Mesendoderm (in vitro differentiated cells): ENCODE measurements at places on chromosomes 1 and 21.

GRCh38 chr1:226485192-226485591 is 63.4 kb upstream of the STUM start:
- DNase-seq, result no peak

DNA sequence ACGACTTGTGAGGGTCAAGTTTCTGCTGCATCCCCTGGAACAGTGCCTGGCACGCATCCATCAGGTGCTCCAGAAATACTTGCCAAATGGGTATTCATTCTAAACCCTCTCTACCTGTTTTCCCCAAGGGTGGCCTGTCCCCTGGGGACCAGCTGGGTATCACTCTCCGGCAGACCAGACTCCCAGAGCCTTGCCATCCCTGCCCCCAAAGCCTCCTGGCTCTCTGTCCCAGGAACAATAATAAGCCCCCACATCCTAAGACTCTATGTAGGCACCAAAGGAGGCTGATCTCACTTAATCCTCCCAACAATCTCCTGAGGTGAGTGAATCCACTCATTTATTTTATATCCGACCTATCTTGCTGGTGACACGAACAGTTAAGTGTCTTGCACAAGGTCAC is 96.7 kb downstream of the MRPL37 start:
- no peak for DNase-seq

GRCh38 chr1:184801503-184801902 is 46.8 kb upstream of the EDEM3 start:
- DNase-seq, result no peak

- no peak for DNase-seq
These were observed 310.0 kb downstream of the SMYD3 start for GRCh38 chr1:246197076-246197475.

- no peak for DNase-seq
These were observed 8.9 kb upstream of the GPR37L1 start for GRCh38 chr1:202113690-202114300.

DNA sequence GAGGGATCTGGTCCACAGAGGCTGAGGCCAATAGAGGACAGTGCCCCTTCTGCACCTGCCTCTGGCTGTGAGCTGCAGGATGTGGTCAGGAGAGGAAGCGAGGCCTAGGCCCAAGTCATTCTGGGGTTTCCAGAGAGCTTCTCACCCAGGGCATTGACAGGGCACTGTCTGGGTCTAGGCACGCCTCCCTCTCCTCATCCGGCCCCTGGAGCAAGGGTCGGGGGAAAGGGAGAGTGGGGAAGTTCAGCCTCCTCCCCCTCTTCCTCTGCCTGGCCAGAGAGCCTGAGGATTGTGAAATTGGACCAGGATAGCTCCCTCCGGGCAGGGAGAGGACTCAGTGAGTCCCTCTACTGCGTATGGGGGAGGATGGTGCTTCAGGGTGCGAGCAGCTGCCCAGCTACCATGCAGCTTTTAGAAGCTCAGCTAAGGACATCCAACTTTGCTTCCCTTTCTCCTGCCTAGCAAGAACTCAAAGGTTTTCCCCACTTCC is 6.3 kb upstream of the INAVA start:
- peak; percentile 68 for DNase-seq

DNA sequence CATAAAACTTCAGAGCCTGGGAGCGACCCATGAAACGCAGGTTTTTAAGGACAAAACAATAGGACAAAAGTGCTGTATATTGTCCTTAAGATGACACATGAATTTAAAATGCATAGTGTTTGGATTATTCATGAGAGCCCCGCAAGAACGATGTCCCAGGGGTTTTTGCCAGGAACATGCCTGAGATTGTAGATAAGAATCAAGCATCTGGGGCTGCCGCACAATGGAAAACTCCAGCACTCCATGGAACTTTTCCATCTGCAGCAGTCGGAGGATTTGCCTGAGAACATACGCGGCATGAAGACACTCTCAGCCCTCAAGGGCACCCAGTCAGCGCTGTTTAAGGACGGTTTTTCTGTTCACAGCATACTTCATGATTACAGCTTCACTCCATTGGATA is 5.3 kb upstream of the ERG start:
- no peak for DNase-seq

- no peak for DNase-seq
These were observed 155.8 kb downstream of the DPYD start for GRCh38 chr1:97764991-97765390.

DNA sequence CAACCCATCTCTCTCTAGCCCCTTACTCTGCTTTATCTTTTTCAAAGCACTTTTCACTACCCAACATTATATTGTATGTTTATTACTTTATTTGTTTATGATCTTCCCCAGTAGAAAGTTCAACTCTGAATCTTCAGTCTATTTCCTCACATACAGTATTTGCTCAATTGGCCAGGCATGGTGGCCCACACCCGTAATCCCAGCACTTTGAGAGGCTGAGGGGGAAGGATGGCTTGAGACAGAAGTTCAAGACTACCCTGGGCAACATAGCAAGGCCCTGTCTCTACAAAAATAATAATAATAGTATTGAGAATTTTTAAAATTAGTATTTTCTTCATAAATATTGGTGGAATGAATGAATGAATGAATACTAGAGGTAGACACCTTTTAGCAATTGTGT is 1.2 kb downstream of the STPG1 start:
- DNase-seq, result no peak

GRCh38 chr1:40582116-40582515 is 50.7 kb downstream of the ZNF684 start:
- DNase-seq, result no peak

DNA sequence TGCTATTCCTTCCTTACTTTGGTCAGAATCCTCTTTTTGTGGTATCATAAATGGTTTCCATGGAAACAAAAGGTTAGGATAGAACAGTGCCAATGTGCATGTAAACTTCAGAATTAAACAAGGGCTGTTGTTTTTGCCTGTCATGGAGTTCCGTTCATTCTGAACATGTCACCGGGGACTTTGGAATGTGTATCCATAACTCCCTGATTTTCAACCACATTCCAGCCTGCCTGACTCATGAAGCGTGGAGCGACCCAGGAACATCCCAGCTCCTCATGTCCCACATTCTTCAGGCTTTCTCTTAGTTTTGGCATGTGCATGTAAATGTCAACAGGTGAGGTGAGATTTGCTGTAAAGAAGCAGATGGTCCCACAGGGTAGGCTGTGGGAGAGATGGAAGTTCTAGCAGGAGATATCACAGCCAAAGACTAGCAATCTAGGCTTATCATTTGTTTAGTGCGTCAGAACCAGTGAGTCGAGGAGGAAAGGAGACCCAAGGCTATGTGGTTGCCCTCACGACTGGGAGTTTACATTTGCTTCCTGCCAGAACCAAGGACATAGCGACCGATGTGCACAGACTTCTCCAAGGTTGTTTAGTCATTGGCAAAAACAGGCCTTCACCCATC is 23.0 kb upstream of the DNAJC11 start:
- DNase-seq, result peak; percentile 90

DNA sequence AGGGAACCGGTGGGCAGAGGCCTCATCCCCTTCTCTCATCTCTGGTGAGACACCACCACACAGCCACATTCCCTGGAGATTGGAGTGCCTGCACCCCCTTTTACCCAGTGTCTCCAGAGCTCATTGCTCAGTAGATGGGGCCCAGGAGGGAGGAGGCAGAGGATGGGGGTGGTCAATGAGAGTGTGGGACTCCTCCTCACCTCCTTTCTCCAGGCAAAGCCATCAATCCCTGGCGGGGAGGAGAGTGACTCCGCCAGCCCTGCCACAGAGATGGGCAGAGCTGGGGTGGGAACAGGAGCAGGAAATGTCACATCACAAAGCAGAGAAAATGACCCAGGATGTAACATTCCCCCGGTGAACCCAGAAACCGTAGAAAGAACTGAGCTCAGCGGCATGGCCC is 117.2 kb downstream of the MATN1 start:
- no peak for DNase-seq

- DNase-seq, result no peak
These were observed 143.2 kb downstream of the ATP6V1G3 start for GRCh38 chr1:198397208-198397808.

GRCh38 chr1:244314921-244315559 is 136.7 kb downstream of the ADSS2 start:
- no peak for DNase-seq

GRCh38 chr1:87202451-87202850 is 126.2 kb upstream of the LMO4 start:
- no peak for DNase-seq

GRCh38 chr1:154326546-154327465 is 1.5 kb downstream of the ATP8B2 start:
- no peak for DNase-seq

DNA sequence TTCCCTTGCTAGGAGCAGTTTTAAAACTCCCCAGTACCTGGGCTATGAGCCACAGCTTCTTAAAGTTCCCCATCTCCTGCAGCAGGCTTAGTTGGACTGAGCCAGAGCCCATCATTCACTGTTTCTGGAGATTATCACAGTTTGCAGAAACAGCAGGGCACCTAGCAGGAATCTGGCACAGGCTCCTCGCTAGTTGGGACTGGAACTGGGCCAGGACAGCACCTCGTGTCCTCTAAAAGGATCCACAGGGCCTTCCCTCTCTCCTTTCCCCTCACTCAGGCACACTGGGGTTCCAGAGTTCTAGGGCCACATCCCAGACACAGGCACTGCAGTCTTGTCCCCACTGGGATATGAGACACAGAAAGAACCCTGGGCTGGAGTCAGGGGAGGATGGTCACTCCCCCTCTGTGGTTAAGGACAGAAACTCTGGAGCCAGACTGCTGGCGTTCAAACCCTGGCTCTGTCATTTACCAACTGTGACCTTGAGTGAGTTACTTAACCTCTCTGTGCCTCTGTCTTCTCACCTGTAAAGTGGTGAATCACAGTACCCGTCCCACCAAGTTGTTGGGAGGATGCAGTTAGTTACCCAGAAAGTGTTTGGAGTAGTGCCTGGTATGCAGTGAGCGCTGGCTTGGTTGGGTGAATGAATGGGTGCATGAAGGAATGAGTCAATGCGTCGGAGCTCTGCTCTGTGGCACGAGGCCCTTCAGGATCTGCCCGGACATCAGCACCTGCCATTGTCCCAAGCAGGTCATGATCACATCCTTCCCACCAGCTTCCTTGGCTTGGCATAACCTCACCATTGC is 18.8 kb upstream of the ECE1 start:
- peak; percentile 83 for DNase-seq

DNA sequence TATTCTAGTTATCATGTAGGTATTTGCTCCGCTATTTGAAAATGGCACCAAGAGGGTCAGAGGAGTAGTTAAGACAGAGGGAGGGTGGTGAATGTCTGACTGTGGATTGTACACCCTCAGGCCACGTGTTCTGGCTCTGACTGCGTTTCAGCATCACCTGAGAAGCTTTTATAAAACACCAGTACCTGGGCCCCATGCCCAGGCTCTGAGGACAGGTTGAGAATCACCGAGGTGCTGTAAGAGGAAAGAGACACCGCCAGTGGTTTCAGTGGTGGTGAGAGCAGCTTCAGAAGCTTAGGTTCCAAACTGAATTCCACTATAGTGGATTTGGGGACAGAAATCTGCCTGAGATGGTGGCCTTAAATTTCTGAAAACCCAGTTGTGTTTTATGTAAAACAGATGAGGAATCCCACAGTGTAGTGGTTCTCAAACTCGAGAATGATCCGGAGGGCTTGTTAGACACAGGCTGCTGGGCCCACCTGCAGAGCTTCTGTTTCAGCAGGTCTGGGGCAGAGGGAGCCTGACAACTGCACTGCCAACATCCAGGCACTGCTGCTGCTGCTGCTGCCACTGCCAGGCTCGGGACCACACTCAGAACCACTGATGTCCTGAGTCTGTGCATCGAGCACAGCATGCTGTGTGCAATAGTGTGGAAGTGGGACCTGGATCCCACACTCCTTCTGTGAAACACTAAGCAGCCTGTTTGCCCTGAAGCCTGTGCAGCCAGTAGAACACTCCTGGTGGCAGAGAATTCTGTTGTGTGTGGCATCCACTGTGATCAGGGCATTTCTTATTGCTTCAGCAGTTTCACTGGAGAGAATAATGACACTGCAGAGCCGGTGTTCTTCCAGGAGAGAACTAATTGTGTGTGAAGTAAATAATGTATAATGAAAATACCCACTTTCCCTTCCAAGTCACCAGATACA is 98.7 kb downstream of the SUSD4 start:
- no peak for DNase-seq

DNA sequence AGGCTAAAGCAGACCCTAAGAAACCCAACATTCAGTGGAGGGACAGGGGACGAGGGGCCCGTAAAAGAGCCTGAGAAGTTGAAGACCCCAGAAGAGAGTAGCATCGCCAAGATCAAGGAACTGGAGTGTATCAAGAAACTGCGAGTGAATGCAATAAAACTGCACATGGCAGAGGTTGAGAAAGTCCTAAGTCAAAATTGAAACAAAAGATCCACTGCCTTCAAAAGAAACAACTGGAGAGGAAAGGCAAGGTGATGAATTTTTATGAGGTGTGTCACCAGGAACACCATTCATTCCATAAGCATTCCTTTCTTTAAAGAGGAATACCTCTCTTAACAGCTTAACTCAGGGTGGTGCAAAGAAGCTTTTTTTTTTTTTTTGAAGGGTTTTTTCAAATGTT is 38.3 kb upstream of the ADORA3 start:
- DNase-seq, result peak; percentile 91

GRCh38 chr1:174967845-174968705 is 31.7 kb upstream of the CACYBP start:
- DNase-seq, result no peak

- peak; percentile 80 for DNase-seq
These were observed at the start of gene DENND1B for GRCh38 chr1:197775282-197776262. Gene DENND1B, minus strand, starts transcription at chr1:197775480. Its CDS starts 325 bp downstream, at chr1:197775155.

DNA sequence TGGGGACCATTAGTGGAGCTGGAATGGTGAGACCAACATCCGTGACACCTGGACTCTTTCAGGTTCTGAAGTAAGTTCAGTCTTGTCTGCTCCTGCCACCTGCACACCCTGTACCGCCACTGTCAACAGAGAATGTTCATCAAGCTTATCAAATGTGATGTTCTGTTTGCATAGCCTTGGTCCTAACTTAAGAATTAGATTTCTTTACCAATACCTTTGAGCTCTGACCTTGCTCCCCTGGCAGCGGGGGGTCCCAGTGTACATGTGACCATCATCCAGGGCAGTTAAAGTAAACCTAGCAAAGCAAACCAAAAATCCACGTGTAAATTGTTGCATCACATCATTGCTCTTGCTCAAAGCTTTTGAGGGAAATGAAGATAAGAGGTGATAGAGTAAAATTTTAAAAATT is 14.5 kb downstream of the SLC25A33 start:
- no peak for DNase-seq

GRCh38 chr1:163980394-163980793 is 578.6 kb upstream of the PBX1 start:
- DNase-seq, result no peak

DNA sequence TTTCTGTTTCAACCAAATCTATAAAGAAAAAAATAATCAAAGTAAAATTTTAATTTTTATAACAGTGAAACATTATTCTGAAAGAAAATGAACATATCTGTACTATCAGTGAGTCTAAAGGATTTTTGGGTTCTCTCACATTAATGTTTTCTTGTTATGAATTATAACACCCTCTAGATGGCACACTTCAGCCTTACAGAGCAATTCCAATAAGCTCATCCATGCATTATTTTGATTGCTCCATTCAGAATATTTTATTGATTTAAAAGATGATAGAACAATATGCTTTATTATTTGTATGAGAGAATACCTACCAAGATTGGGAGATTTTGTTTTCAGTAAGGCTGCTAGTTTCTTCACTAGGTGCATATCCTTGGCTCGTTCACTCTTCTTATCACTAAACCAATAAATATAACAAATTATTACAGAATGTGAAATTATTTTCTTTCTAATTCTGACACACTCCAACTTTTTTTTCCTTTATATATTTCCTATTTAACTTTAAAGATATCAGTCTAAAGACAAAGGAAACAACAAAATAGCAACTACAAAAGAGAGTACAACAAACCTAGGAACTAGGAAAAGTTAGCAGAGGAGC is 82.4 kb downstream of the RAB3GAP2 start:
- DNase-seq, result no peak
